ENCODE measurements at places on chromosomes 2 and 18. TPM values are rescaled to one million over a fixed set of nuclear protein-coding genes. Genes with fewer than 3 reads are reported as not detected.

- H3K36me3 ChIP-seq = no peaks in the 10 kb centered on the region
- H3K4me1 ChIP-seq = no peaks in the 10 kb centered on the region
- no peaks in the 10 kb centered on the region for H3K27me3 ChIP-seq
- DNase-seq = no peak
Observed at GRCh38 chr18:5424903-5425664, 118.7 kb downstream of the EPB41L3 start.

- H3K4me3 ChIP-seq = no peak overlapping the region
- H3K36me3 ChIP-seq = no peaks in the 10 kb centered on the region
- no peak for DNase-seq
- H3K27me3 ChIP-seq = no peaks in the 10 kb centered on the region
- H3K4me1 ChIP-seq = no peaks in the 10 kb centered on the region
- H3K27ac ChIP-seq = no peak overlapping the region
Observed at GRCh38 chr2:2732331-2733119, 401.4 kb upstream of the MYT1L start.

GRCh38 chr2:177078416-177078815 lies 134.2 kb upstream of the HNRNPA3 start:
- peak; percentile 37 for DNase-seq
- H3K36me3 ChIP-seq = no peaks in the 10 kb centered on the region
- H3K27me3 ChIP-seq = no peaks in the 10 kb centered on the region
- H3K4me3 ChIP-seq = no peak overlapping the region
- H3K4me1 ChIP-seq = no peaks in the 10 kb centered on the region

GRCh38 chr2:108924580-108925251 lies 64.3 kb downstream of the EDAR start:
- no peaks in the 10 kb centered on the region for H3K27me3 ChIP-seq
- no peaks in the 10 kb centered on the region for H3K36me3 ChIP-seq
- H3K4me1 ChIP-seq = no peaks in the 10 kb centered on the region
- no peak for DNase-seq
- H3K4me3 ChIP-seq = no peak overlapping the region

GRCh38 chr2:171763602-171764001 lies 76.3 kb downstream of the DYNC1I2 start:
- peaks cover 4% of the 10 kb centered on the region for H3K36me3 ChIP-seq
- H3K4me3 ChIP-seq = no peak overlapping the region
- no peaks in the 10 kb centered on the region for H3K4me1 ChIP-seq
- no peak overlapping the region for H3K27ac ChIP-seq
- no peak for DNase-seq

GRCh38 chr2:226579519-226579918 lies 220.1 kb downstream of the IRS1 start:
- no peak overlapping the region for H3K4me3 ChIP-seq
- H3K27me3 ChIP-seq = no peaks in the 10 kb centered on the region
- H3K27ac ChIP-seq = no peak overlapping the region

- no peaks in the 10 kb centered on the region for H3K36me3 ChIP-seq
- DNase-seq = no peak
- H3K27me3 ChIP-seq = no peaks in the 10 kb centered on the region
- no peaks in the 10 kb centered on the region for H3K4me1 ChIP-seq
- no peak overlapping the region for H3K27ac ChIP-seq
Observed at GRCh38 chr2:44135771-44136170, 32.9 kb upstream of the PPM1B start.

DNA sequence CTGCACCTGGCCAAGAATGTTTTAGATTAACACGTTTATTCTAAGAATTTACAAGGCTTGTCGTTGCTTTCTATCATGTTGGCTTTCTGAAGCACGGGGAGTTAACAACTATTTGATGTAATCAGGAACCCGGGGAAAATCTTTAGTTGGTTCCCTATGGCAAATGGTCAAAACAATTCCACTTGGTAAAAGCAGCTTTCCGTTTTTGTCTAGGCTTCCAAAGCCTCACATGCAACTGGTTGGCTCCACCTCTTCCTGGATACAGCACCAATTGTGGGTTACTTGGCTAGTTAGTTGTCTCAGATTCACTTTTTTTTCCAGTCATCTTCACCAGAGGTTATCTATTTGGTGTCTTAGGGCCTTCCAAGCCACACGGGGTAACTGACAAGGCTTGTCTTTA lies 2.8 kb downstream of the COLEC12 start:
- no peak overlapping the region for H3K27ac ChIP-seq
- no peaks in the 10 kb centered on the region for H3K36me3 ChIP-seq
- no peak overlapping the region for H3K4me3 ChIP-seq
- H3K4me1 ChIP-seq = peaks cover 4% of the 10 kb centered on the region
- no peaks in the 10 kb centered on the region for H3K27me3 ChIP-seq
- DNase-seq = no peak

DNA sequence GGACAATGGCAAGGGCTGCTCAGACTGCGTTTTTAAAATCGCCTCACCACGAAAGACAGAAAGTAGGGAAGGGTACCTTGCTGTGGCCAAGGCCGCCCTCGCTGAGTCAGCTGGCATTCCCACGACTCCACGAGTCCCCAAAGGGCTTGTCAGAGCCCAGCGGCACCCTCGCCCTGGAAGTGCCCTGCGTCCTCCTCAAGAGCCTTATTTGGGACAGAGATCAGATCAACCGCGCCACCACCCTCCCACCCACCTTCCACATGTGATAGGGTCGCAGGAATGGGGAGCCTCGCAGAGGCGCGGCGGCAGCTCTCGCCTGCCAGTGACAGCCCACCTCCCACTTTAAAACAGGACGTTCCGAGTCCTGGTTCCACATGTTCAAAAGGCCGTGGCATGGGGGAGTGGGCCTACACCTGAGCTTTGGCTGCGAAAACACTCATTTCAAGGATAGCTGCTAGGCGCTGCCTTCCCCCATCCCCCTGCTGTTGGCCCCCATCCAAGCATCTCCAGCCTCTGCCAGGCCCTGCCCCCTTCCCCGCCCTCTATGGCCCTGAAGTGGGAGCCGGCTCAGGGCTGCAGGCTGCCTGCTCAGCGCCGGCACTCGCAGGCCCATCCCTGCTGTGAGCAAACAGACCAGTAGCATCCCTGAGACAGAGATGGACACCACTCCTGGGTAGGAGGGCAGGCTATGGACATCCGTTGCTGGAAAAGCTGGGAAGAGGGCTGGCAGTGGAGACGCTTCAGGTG lies 38.1 kb upstream of the ARHGEF4 start:
- peaks cover 17% of the 10 kb centered on the region for H3K4me1 ChIP-seq
- DNase-seq = peak; percentile 87
- H3K4me3 ChIP-seq = peak overlapping the region; percentile 65
- H3K27me3 ChIP-seq = no peaks in the 10 kb centered on the region
- H3K27ac ChIP-seq = peak overlapping the region; percentile 87

GRCh38 chr2:14433946-14434495 lies 198.5 kb upstream of the LRATD1 start:
- no peak overlapping the region for H3K27ac ChIP-seq
- H3K36me3 ChIP-seq = no peaks in the 10 kb centered on the region
- H3K27me3 ChIP-seq = no peaks in the 10 kb centered on the region
- no peak for DNase-seq
- H3K4me3 ChIP-seq = no peak overlapping the region
- no peaks in the 10 kb centered on the region for H3K4me1 ChIP-seq

GRCh38 chr18:14978962-14979535 lies 231.1 kb downstream of the ANKRD30B start:
- peaks cover 34% of the 10 kb centered on the region for H3K4me1 ChIP-seq
- peak; percentile 71 for DNase-seq
- no peaks in the 10 kb centered on the region for H3K27me3 ChIP-seq
- no peaks in the 10 kb centered on the region for H3K36me3 ChIP-seq
- H3K4me3 ChIP-seq = no peak overlapping the region

- H3K36me3 ChIP-seq = no peaks in the 10 kb centered on the region
- no peak overlapping the region for H3K4me3 ChIP-seq
- no peaks in the 10 kb centered on the region for H3K4me1 ChIP-seq
- DNase-seq = no peak
- H3K27ac ChIP-seq = no peak overlapping the region
Observed at GRCh38 chr2:19879120-19879519, 22.7 kb downstream of the TTC32 start.

GRCh38 chr2:70962885-70963878 lies 15.2 kb upstream of the ANKRD53 start:
- H3K27me3 ChIP-seq = no peaks in the 10 kb centered on the region
- H3K4me3 ChIP-seq = no peak overlapping the region
- no peak for DNase-seq
- no peaks in the 10 kb centered on the region for H3K36me3 ChIP-seq

- H3K4me1 ChIP-seq = no peaks in the 10 kb centered on the region
- no peaks in the 10 kb centered on the region for H3K36me3 ChIP-seq
- H3K27me3 ChIP-seq = no peaks in the 10 kb centered on the region
- DNase-seq = no peak
Observed at GRCh38 chr2:59706729-59707128, 846.7 kb downstream of the BCL11A start.

DNA sequence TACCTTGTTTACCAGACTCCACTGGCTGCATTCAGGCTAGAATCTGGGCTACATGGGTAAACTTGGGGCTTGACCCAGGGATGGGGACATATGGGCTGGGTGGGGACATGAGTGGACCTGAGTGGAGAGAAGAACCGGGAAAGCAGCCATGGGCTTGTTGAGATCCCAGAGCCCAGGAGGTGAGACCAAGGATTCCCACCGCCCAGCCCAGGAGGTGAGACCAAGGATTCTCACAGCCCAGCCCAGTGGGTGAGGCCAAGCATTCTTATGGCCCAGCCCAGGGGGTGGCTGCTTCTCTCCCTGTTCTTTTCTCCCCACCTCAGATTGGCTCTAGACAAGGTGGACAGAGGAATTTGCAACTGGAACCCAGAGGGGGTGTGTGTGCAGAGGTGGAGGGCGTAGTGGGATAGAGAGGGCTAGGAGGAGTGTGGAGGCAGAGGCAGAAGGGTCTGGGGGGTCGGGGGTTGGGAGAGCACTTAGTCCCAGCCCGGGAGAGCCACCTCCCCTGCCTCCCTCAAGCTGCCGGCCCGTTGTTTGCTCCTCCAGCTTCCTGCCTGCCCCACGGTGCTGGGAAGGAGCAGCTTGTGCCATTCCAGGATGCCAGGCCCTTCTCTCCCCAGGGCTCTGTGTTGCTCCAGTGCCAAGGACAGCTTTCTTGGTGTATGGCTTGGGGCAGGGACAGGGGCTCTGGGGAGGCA lies 25.6 kb downstream of the GLI2 start:
- no peak overlapping the region for H3K4me3 ChIP-seq
- H3K27ac ChIP-seq = no peak overlapping the region
- no peaks in the 10 kb centered on the region for H3K4me1 ChIP-seq
- no peaks in the 10 kb centered on the region for H3K36me3 ChIP-seq

GRCh38 chr2:97982621-97983020 lies 13.1 kb downstream of the TMEM131 start:
- no peaks in the 10 kb centered on the region for H3K36me3 ChIP-seq
- H3K27me3 ChIP-seq = no peaks in the 10 kb centered on the region
- peaks cover 10% of the 10 kb centered on the region for H3K4me1 ChIP-seq
- no peak for DNase-seq
- H3K27ac ChIP-seq = no peak overlapping the region

GRCh38 chr2:12616456-12617156 lies 100.1 kb upstream of the TRIB2 start:
- no peaks in the 10 kb centered on the region for H3K36me3 ChIP-seq
- no peak overlapping the region for H3K4me3 ChIP-seq
- no peak overlapping the region for H3K27ac ChIP-seq
- no peaks in the 10 kb centered on the region for H3K27me3 ChIP-seq
- DNase-seq = no peak
- peaks cover 4% of the 10 kb centered on the region for H3K4me1 ChIP-seq

DNA sequence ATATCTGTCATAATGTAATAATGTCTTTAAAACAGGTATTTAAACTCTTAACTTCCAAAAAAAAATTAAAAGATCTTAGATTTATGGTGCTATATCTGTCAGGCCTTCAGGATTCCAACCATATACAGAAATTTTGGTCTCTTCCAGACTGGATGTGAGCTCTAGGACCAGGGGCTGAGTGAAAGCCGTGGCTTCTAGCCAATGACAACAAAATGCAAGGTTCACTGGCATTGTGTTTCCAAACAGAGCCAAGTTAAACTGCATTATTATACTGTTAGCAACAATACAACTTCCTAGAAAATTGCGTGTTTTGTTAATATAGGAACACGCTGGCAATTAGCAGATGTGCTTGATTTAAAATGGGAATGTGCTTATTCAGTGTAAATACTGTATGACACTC lies 809.8 kb upstream of the SOX11 start:
- H3K27me3 ChIP-seq = no peaks in the 10 kb centered on the region
- H3K27ac ChIP-seq = no peak overlapping the region
- H3K4me3 ChIP-seq = no peak overlapping the region

DNA sequence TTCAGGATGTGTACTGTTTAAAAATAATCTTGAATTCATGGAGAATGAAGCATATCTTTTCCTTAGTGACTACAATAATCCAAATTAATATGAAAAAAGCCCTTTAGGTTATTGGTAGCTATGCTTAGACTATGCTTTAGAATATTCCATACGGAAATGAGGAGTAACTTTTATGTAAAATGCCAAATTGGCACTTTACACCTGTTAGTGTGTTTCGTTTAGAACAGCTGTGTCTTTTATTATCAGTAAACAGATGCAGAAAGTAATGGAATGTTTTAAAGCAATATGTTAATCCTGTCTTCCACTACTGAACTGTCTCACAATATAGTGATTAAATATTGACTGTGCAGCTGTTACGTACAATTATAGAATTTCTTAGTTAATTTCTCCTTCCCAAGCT lies 129.6 kb downstream of the PMS1 start:
- H3K27me3 ChIP-seq = no peaks in the 10 kb centered on the region
- DNase-seq = no peak

- no peaks in the 10 kb centered on the region for H3K36me3 ChIP-seq
- no peak for DNase-seq
- no peaks in the 10 kb centered on the region for H3K27me3 ChIP-seq
- H3K4me1 ChIP-seq = no peaks in the 10 kb centered on the region
- H3K27ac ChIP-seq = no peak overlapping the region
Observed at GRCh38 chr18:3286159-3286558, 24.2 kb downstream of the MYL12B start.

- H3K4me3 ChIP-seq = no peak overlapping the region
- no peaks in the 10 kb centered on the region for H3K4me1 ChIP-seq
- no peak overlapping the region for H3K27ac ChIP-seq
- no peaks in the 10 kb centered on the region for H3K27me3 ChIP-seq
- DNase-seq = no peak
Observed at GRCh38 chr2:167478196-167478595, 589.9 kb downstream of the XIRP2 start.

- H3K27me3 ChIP-seq = no peaks in the 10 kb centered on the region
- H3K36me3 ChIP-seq = no peaks in the 10 kb centered on the region
- H3K4me1 ChIP-seq = peaks cover 29% of the 10 kb centered on the region
- H3K4me3 ChIP-seq = no peak overlapping the region
Observed at GRCh38 chr2:212943351-212943750, 208.1 kb downstream of the IKZF2 start.

DNA sequence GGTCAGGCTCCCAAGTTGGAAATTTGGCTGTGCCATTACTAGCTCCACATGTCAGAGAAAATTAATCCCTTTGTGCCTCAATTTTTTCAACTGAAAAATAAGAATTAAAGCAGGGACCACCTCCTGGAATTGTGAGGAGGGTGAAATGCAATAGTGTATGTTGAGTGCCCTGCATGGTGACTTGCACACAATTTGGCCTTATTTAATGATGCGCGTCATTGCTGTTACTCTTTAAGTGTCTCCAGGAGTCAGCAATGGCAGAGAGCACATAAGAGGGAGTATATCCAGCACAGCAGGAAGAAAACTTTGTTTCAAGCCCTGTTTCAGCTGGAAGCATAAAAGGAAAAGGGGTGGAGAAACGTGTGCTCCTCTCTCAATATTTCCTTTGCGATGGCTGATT lies 215.8 kb downstream of the ALK start:
- no peak overlapping the region for H3K4me3 ChIP-seq
- no peaks in the 10 kb centered on the region for H3K4me1 ChIP-seq
- no peaks in the 10 kb centered on the region for H3K27me3 ChIP-seq
- no peak for DNase-seq
- H3K27ac ChIP-seq = no peak overlapping the region

The ALPG gene
- not detected for total RNA-seq

The SERPINB3 gene
- not detected for total RNA-seq

The IL1A gene
- total RNA-seq = not detected

The LIMS4 gene
- 6.0 TPM for total RNA-seq

All from thyroid gland (tissue), 4 donors.